Activated naive CD4-positive, alpha-beta T cell (primary cell): ENCODE measurements at places on chromosomes 5 and 9.
A peak's percentile ranks its signal among the peaks of the same experiment; 100 is the strongest.

DNA sequence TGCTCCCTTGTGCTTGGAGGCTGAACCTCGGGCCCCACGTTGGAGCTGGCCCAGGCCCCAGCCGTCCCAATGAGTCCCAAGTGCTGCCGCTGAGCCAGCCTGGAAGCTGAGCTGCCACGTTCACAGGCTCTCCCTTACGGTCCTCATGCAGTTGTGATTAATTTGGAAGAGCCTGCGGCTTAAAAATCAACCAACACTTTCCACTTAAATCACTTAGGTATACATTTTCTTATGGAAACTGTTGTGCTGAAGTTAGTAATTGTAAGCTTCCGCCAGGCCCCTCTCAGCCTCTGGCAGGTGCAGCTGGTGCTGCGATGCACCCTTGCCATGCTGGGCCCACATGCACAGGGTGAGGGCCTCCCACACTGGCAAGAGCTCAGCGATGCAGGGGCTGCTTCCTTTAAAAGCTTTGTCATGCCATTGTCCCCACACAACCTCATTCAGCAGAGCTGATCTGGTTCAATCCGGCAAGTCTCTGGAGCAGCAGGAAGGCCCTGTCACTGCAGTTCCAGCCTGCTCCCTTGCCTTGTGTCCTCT lies 61.0 kb downstream of the IPPK start:
- DNase-seq: no peak

DNA sequence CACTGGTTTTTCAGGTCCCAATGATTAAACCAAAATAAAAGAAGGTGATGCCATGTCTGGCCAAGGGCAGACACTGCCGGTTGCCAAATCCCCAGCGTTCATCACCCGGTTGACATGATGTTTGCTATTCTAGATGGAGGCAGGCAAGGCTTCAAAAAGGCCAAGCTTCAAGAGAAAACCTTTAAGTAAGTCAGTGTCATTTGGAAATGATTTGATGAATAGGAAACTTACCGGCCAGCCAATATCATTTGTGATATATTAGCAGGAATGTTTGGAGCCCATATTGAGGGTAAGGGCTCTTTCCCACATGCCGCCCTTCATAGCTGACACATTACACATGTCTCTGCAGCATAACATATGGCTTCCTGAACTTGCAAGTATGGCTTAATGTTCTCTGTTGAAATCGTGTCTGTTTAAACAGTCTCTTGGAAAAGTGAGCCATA lies 89.5 kb upstream of the TTC23L start:
- no peak for DNase-seq

GRCh38 chr9:91818225-91818585 lies 131.8 kb downstream of the ROR2 start:
- no peak for DNase-seq

DNA sequence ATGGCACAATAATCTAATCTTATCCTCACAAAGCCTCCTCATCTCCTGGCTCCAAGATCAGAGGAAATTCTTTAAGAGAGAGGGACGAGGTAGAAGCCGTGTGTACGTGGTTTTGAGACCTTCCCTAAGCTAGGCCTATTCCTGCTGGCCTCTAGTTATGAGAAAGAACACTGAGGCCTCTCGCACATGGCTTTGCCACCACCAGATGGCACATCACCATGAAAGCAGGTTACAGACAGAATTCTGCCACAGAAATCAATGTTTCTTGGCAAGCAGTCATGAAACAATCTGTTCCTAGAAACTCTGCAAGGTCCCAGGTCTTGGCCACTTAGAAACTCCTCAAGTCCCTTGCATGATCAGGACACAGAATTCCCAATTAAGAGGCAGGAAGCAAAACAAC lies 268.2 kb upstream of the TAS2R1 start:
- no peak for DNase-seq

- no peak for DNase-seq
Observed at GRCh38 chr5:169742771-169743296, 105.8 kb downstream of the DOCK2 start.

DNA sequence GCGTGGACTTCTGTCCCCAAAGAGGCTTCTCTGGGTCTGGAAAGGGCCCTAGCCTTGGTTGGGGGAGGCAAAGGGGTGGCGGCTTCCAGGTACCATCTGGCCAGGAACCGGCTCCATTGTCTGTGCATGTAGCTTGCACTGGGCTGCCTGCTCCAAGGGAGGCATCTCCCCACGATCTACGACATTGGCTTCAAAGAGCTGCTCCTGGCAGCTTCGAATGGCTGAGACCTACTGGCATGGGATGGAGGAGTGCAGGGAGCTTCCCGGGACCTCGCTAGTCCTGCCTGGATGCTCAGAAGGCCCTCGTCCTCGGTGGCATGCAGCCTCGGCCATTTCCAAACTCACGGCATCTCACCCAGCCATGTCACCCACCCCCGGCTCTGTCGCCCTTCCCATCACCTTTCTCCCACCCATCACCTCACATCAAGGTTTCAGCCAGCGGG lies 137.8 kb downstream of the KCNIP1 start:
- no peak for DNase-seq

- DNase-seq: peak; percentile 43
Observed at GRCh38 chr9:120755810-120756434, 37.3 kb downstream of the FBXW2 start.

DNA sequence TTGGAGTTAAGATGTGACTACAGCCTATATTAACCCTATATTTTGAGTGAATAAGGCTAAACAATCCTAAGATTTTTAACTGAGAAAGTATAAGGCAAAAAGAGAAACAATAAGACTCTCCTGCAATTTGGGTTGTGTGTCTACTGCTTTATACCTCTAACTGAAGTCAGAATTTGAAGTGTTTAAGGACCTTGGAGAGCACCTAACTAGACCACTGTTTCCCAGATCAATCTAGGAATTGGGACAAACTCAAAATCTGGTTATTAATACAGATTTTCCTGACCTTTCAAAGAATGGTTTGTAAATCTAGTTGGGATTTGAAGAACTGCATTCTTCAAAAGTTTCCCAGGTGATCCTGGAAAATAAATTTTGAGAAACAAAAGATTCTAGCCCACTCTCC lies 42.1 kb downstream of the GABRA1 start:
- DNase-seq: no peak

DNA sequence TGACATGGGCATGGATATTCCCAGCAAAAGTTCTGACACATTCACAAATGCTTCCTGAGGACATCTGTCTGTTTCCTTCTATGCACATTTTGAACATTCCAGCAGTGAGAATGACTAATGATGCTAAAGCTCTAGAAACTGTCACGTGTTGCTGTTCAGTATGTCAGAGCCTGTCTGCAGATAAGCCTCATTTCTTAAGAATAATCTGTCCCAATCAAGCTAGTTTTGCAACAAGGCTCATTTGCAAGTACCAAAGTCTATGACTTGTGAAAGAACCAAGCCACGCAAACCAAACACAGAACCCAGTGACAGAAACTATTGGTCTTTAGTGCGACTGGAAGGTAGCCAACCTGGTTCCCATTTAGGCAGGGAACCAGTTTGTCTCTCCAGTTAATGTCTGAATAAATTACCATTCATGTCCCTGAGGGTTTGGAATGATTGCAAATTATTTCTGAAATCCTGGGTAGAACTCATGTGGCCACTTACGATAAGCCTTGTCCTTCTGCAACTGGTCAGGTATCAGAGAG lies 178.5 kb downstream of the C9orf152 start:
- no peak for DNase-seq

DNA sequence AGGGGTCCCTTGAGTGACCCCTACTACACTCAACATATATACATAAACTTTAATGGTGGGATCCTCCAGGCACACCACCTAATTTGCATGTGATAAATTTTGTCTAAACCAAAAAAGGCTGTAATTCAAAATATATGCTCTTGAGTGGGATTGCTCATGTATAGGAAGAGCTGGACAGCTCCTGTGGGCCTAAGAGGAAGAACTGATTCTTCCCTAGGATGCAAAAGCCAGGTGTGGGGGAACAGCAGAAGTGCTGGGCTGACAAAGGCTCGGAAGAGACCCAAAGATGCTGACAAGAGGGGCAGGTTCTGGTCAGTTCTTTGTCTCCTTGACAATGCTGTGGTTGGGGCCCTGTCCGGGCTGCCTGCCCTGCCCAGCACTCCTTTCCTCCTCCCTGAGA lies 43.9 kb downstream of the PCDH1 start:
- DNase-seq: no peak

- no peak for DNase-seq
Observed at GRCh38 chr5:40677456-40677855, 2.3 kb upstream of the PTGER4 start.

- no peak for DNase-seq
Observed at GRCh38 chr5:168432903-168433302, 53.4 kb upstream of the RARS1 start.

DNA sequence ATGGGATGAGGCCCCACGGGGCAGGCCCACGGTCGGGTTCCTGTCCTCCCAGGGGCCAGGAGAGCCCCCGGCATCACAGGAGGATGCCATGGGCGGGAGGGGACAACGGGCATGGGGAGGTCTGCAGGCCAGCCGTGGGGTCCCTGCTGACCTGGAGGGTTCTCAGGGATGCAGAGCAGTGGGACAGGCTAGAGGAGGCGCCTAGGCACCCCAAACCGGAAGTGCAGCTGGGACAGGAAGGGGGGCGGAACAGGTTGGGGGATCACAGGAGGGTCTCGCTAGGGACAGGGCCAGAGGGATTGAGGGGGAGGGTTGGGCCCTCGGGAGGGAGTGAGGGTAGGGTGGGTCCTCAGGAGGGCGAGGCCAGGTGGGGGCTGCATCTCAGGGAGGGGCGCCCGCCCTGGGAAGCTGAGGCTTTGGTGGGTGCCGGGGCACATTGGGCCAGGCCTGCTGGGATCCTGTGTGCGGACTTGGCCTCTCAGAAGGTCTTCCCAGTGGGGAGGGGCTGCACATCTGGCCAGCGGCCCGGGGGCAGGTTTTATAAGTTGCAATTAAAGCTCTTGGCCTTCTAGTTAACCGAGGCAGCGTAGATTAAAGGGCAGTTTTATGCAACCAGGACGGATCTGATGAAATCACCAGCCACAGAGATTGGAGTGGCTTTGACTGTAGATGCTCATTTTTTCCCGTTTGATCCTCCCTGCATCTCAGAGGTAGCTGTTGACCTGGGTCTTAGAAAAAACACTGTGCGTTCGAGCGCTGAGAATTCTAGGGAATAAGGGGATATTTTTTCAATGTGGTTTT lies 20.1 kb downstream of the NKD2 start:
- DNase-seq: no peak

DNA sequence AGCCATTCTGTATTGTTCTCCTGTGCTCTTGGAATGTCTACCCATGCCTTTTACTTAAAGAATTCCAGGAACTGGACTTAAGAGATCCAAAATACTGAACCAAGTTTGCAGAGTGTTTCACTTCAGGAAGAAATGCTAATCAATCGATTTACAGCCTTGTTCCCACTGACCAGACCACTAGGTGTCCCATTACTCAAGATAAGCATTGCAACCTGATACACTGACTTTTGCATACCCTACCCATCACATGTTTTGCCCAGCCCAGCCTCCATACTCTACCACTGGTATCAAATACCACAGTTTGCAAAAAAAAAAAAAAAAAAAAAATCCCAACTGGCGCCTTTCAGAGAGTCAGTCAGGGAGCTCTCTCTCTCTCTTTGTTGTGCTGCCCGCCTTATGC lies 550.8 kb downstream of the CDH9 start:
- no peak for DNase-seq

GRCh38 chr9:72997387-72997995 lies 44.6 kb upstream of the ALDH1A1 start:
- DNase-seq: no peak

GRCh38 chr5:24363789-24364481 lies 280.8 kb downstream of the CDH10 start:
- DNase-seq: no peak

GRCh38 chr9:23341346-23341745 lies 484.7 kb downstream of the ELAVL2 start:
- DNase-seq: no peak

DNA sequence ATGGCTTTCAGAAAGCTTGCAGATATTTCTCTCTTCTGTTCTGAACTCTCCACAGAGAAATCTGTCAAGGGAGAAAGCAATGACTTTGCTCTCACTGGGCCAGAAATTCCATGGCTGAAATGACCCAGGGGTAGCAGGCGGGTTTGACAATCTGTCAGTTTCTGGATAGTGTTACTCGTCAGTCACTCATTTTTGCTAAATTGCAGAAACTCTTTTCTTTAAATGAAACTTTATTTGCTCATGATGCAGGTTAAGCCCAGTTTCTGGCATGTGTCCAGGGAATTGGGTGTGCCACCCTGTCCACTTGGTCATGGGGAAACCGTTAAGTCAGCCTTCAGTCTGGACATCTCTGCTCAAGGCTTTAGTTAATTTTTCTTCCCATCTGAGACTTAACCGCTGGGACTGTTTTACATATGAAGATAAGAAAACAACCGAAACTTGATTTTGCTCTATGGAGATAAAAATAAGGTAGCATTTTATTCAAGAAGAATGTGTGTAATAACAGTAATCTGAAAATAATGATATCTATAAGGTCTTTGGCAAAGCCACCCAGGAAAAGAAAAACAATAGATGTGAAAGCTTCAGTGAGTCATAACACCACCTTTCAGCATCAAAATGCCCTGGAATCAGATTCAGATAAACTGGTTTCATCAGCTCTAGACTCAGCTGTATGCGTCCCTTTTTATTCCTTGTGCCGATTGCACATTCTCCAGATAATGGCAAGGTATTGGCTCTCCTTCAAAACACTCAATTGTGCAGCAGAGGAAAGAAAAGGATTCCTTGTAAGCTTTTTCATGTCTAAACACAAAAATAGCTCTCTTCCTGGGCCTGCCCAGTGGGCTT lies 308.3 kb downstream of the ZSWIM6 start:
- no peak for DNase-seq

DNA sequence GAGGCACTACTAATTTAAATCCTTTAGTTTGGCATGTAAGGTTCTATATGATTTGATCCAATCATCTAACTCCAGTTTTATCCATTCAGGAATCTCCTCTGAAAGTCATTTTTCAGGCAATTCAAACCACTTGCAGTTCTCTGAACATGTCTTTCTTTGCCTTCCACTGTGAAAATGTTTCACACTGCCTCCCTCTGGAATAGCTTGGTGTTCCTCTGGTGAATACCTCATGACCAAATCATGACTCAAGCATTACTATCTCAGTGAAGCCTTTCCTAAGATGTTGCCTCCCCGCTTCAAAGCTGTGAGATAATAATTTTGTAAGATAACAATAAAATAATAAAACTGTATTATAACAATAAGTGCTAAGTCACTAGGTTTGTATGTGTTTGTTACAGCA lies 981.1 kb downstream of the DTWD2 start:
- DNase-seq: no peak

DNA sequence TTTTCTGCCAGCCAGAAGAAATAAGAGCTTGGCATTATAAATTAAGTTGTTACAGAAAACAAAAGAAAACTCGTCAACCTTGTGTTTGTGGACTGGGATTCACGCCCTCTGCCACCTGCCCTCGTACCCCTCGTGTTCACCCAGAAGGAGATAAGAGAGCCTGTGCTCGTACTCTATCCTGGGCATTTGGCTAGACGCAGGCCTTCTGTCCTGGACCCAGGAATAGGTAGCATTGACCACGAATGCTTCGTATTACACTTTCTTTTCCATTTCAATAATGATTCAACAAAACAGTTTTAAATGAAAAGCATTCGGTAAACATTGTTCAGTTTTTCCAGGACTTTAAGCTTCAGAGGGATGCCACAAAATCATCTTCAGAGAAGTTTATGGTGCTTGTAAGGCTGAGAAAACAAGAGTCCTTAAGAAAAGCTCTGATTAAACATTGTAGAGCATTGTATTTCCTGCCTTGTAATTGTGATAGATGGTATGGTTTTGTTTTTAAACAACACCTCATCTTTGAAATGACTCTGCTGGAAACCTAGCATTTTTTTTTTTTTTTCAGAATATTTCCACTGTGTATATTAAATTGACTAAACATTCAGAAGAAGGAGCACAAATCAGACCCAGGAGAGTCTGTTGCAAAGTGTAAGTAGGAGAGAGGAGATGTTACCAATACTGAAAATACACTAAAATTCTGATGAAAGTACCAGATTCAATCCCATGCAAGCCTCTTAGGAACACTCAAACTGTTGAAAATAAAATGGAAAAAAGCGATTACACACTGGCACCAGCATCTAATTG lies 27.6 kb downstream of the MTX3 start:
- no peak for DNase-seq
